ENCODE measurements at places on chromosomes 3 and 15.

GRCh38 chr3:125110876-125111480 is 55.2 kb upstream of the HEG1 start:
- DNase-seq: no peak

DNA sequence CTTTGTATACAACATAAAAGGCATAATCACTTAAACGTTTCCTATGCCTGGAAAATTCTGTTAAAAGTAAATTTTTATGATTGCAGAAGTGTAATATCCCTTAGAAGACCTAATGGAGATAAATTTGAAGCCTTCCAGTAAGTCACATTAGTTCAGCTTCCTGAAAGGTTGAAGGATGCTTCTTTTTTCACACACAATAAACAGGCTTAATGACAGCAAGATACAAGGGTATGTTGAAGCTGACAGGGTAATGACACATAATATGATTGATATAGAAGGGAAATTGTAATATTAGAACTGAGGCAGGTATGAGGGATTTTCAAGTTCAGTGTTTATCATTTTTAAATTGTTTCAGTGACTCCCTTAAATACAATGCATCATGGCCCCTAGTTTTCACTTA is 161.8 kb upstream of the NAALADL2 start:
- DNase-seq: no peak

GRCh38 chr3:120767106-120767505 is 24.6 kb downstream of the GTF2E1 start:
- DNase-seq: no peak

GRCh38 chr15:95561463-95561862 is 769.0 kb upstream of the NR2F2 start:
- DNase-seq: no peak

DNA sequence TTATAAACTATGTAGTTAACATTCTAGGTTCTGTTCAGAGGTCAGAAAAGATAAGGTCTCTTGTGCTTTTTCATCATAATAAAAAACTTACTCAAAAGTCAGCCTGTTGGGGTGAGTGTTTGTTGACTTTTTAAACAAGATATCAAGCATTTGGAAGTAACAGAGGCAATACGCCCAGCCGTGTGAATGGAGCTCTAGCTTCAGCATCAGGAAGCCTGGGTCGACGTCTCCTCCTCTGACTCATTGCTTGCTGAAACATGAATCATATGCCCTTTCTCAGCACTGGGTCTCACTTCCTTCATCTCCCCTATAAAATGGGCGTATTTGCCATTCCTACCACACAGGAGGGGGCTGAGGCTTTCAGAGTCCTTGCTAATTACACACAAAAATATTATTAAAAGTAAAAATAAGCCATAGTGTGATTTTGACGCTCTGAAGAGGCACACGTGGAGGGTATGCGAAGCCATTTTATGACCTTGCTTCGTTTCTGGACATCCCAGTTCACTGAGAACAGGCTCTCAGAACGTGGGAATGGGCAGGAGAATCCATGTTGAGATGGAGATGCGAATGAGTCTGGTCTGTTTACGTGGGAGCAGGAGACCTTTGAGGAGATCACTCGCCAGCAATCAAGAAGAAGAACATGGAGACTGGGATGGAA is 220.8 kb upstream of the TPRG1 start:
- DNase-seq: no peak

- DNase-seq: peak; percentile 21
These were observed 1.5 kb downstream of the DUSP7 start for GRCh38 chr3:52054661-52055511.

DNA sequence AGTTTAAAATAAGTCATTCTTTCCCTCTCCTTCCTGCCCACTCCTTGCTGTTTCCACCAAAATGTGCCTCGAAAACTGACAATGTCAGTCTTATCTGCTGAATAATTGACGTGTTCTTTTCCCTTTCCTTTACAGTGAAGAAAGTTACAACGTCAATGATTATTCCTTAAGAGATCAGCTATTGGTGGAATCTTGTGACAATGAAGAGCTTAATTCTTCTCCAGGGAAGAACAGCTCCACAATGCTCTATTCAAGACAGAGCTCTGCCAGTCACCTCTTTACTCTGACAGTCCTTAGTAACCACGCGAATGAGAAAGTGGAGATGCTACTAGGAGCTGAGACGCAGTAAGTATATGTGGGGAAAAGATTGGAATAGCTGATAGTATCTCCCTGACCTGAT is 84.1 kb downstream of the DHX36 start:
- no peak for DNase-seq

- DNase-seq: peak; percentile 24
These were observed 78.9 kb upstream of the SKOR1 start for GRCh38 chr15:67746450-67746849.

DNA sequence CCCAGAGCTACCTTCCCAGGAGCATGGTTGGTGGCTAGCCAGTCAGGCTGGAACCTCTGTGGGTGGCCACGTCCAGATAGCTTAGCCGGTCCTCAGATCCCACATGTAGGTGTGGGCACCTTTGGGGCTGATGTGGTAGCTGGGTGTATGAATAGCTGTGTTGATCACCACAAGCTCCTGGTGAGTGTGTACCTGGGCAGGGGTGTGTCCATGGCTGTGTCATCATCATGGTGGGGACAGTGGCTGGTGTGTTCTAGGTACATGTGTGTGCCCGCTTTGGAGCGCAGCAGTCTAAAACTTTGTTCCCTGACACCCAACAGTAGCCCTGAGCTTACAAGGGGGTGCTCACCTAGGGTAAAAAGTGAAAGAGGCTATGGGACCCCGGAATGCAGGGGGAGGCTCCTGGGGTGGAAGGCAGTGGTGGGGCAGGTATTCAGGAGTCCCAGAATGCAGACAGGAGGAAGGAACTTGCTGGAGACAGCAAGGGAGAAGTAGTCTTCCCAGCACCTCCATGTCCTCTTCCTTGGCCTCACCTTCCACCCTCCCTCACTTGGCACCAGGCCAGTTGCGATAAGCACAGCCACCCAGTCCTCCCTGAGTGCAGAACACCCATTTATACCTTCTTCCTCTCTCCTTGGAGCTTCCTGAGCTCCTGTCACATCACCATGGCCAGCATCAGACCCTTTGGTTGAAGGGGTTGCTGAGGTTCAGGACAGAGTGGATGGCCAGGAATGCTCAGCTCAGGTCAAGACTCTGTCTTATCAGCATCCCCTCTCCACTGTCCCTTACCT is 1.2 kb downstream of the CISH start:
- peak; percentile 55 for DNase-seq

- DNase-seq: no peak
These were observed 29.5 kb upstream of the TSEN2 start for GRCh38 chr3:12454816-12455121.

GRCh38 chr3:173552526-173552925 is 155.0 kb downstream of the NLGN1 start:
- no peak for DNase-seq

GRCh38 chr3:121662742-121663141 is 2.0 kb upstream of the HCLS1 start:
- DNase-seq: no peak

GRCh38 chr3:182879031-182879611 is 85.8 kb downstream of the ATP11B start:
- DNase-seq: no peak

GRCh38 chr15:68209735-68210408 is 4.7 kb upstream of the CALML4 start:
- peak; percentile 35 for DNase-seq

DNA sequence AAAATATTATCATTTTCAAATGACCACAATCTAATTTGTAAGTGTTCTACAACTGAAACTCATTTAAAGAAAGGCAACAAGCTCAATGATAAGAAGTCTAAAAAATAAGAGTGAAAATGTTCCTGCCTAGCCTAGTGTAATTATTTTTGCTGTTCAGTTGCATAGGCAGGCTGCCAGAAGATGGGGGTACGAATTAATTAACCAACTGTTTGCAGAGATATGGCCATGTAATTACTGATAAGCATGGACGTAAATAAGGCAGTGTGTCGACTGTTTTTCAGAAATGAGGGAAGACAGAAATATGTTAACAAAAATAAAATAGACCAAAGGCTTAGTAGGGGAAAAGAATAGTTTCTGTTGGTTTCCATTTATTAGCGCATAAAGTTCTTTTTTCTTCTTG is 24.7 kb upstream of the SCAANT1 start:
- DNase-seq: no peak

DNA sequence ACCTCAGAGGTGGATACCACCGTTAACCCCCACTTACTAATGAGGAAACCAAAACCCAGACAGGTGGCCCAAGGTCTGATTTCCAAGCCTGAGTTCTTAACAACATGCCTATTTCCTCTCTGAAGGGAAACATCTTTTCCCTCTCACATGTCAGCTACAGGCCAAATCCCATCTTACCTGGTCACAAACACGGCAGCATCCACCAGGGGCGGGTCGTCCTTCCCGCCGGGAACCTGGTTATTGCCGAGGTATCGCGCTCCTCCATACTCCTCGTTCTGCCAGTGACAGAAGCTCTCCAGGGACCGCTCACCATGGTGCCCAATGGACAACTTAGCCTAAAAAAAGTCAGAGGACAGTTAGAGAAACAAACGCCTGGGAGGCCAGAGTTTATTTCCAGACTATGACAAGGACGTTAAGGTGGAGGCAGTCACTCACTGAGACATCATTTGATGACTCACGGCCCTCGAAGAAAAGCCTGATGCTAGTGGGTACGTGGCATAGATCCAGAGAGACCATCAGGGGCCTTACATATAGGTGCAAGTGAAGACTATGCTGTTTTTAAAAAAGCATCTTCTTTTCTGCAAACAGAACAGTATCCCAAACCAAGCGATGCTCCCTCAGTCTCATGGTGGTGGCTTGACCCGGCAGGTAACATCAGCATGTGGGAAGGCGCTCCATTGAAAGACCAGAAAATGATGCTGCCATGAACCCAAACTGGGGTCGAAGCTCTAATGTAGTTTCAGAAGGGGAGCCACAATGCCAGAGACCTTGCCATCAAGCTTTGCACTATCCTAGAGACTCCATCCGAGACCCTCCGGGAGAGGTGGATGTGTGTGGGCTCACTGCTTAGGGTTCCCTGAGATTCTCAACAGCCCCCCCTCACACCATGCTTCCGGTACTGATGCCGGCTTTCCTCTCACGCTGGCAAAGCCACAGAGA is 80.2 kb downstream of the ADAMTS17 start:
- DNase-seq: no peak

DNA sequence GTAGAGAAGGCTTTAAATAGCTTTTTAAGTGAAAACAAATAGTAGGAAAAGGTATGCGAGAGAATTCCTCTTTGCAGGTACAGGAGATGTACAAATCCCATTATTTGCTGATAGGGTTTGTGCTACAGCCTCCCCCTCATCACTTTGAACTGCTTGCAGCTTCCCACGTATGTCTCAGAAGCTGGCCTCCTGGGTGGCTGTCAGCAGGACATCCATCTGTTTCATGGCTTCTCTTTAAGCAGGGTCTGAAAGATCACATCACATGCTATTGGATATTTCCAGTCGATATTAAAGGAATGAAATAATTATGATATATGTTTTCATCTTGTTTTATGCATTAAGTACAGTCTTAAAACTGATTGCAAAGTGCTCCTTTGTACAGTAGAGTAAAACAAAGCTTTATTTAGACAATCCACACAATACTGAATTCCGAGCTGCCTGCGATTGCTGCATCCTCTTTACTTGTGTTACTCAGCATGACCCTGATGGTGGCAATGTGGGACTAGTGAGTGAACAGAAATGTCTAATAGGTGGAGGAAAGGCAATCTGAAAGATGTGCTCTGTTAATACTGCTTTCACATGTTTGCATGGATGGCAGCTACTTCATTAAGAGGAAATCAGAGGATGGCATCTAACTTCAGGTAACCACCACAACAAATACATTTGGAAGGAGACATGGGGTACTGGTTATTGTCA is 930.6 kb upstream of the SEMA6D start:
- no peak for DNase-seq

- DNase-seq: no peak
These were observed 109.0 kb upstream of the UNC13C start for GRCh38 chr15:53869044-53869805.

- DNase-seq: no peak
These were observed 117.5 kb downstream of the MBNL1 start for GRCh38 chr3:152386208-152386607.

DNA sequence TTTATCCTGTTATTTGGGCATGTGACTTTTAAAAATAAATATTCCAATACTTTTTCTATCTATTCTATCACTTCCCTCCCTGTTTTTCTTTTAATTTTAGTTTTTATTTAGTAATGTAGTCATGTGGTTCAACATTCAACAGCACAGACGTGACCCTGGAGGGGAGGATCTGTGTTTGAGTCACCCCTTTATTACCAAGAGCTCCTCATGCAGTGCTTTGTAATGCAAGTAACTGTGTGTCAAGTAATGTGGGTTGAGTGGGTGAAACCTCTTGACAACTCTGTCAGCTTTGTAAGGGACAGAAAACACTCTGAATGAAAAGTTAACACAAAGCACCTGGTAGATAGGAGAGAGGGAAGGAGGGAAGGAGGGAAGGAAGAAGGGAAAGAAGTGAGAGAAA is 89.7 kb upstream of the FGF12 start:
- no peak for DNase-seq

DNA sequence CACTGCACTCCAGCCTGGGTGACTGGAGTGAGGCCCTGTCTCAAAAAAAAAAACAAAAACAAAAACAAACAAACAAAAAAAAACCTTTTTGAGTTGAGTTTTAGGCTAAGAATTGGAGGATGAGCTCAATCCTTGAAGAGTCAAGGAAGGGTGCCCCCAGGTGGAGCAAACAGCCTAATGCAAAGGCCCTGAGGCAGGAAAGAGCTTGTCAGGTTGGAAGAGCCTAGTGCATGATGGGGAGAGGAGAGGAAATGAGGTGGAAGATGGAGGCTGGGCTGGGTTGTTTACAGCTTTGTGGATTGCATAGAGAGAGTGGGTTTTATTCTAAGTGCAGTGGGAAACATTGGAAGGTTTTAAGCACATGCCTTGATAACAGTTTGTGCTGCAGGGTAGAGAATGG is 2.1 kb upstream of the SNX22 start:
- DNase-seq: peak; percentile 50

DNA sequence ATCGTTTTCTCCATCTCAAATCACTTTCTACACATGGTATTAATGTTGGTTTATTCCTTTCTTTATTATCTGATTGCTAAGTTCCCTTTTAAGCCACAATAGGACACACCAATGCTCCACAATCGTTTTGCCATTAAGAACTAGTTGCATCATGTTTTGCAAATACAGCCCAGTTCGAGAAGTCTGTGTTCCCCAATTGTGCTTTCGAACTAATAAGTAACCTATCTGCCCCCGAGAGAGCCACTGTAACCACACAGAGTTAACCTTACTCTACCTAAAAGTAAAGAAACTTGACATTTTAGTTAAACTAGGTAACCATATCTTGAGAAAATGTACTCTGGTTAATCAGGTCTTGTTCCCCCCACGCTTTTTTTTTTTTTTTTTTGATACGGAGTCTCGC is 39.1 kb downstream of the MAGI1 start:
- no peak for DNase-seq

- DNase-seq: no peak
These were observed 35.5 kb downstream of the ZBTB20 start for GRCh38 chr3:115111632-115112031.

GRCh38 chr3:87313641-87314040 is 37.3 kb upstream of the POU1F1 start:
- DNase-seq: no peak

- no peak for DNase-seq
These were observed 52.0 kb downstream of the VPS8 start for GRCh38 chr3:184864000-184864399.

- no peak for DNase-seq
These were observed 48.5 kb downstream of the AMOTL2 start for GRCh38 chr3:134325706-134326105.

Data from activated CD4-positive, alpha-beta T cell treated with anti-CD3 and anti-CD28 coated beads, Interleukin-2, amount 10 ng/mL, durations not matched to agents 7 days and 5 days (primary cell).